ENCODE measurements at places on chromosomes 1 and 21.

- no peak for DNase-seq
Measured at GRCh38 chr1:218498056-218498938, 153.2 kb downstream of the TGFB2 start.

- no peak for DNase-seq
Measured at GRCh38 chr21:37342046-37342632, 24.4 kb upstream of the DYRK1A start.

- no peak for DNase-seq
Measured at GRCh38 chr1:32073299-32074229, 825 bp downstream of the TMEM39B start.

GRCh38 chr21:45623436-45623835 lies 20.1 kb upstream of the PCBP3 start:
- DNase-seq = no peak

DNA sequence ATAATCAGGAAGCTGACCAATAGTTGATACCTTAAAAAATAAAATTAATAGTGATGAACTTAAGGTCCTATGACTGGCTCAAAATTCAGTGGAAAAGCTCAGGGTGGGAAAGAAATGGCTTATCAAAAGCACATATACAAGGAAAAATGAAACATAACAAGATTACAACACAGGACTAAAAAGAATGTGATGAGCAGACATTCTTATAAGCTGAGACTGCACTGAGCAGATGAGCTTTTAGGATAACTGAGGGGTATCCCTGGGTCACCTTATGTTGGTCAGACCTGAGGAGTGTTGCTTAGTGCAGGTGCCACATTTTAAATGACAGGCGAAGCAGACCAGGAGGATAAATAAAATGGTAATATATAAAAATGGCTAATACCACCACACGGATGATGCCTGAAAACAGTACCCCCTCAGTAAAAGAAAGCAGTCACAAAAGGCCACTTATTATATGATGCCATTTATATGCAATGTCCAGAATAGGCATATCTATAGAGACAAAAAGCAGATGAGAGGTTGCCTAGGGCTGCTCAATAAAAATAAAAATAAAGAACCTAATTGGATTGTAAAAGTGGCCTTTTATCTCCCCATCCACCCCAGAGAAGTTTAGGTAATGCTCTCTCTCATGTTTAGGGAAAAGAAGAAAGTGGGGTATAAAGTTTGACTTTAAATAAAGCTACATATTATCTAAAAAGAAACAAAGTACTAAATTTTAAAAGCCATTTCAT lies 163.9 kb downstream of the SLC45A1 start:
- no peak for DNase-seq

DNA sequence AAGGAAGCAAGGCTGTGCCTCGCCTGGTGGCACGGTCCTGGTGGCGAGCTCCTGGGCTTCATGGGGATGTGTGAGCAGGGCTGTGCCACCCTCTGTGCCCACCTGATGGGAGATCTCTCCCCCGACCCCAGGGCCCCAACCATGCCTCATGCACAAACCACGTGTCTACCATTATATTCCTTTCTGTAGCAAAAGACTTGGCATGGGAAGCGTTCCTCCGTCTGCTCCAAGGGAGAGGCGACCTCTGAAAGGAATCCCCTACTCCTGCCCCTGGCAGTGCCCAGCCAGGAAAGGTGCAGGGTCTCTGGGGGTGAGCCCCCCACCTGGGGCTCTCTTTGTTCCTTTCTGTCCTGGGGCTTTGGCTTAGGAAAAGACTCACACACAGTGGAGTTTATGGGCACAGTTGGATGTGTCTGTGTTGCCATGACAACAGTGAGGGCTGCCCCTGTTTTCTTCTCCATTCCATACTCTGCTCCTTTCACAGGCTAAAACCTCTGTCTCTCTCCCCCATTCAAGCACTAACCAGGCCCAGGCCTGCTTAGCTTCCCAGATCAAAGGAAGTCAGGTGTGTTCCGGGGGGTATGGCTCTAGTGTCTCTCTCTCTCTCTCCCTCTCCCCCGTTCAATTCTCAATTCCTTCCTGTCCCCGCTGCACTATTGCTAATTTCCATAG lies 21.4 kb upstream of the LRRN2 start:
- DNase-seq = no peak

DNA sequence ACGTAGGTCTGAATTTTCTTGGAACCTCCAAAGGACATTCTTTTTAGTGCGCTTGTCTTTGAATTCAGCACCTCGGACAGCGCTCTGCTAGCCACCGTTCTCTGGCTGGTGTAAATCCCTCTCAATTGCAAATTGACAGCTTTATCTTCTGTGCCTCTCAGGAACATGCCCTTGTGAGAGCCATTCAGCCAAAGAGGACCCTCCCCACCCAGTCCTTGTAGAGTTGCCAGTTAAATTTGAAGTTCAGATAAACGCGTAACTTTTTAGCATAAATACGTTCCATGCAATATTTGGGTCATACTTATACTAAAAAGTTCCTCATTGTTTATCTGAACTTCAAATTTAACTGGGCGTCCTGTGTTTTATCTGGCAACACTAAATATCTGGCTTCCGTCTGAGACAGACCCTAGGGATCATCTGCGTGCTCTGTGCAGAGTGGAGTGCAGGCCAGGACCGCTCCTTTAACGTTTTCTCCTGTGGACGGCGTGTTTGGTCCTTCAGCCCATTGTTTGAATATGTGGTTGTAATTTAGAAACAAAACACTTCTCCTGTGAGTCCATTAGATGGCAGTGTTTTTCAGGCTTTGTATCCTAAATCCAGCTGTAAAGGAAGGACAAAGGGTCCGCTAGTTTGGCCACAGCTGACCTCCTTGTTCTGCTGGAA lies 7.0 kb downstream of the KCNAB2 start:
- peak; percentile 27 for DNase-seq
